ENCODE measurements at places on chromosomes 3 and 15.
A peak's percentile ranks its signal among the peaks of the same experiment; 100 is the strongest.

DNA sequence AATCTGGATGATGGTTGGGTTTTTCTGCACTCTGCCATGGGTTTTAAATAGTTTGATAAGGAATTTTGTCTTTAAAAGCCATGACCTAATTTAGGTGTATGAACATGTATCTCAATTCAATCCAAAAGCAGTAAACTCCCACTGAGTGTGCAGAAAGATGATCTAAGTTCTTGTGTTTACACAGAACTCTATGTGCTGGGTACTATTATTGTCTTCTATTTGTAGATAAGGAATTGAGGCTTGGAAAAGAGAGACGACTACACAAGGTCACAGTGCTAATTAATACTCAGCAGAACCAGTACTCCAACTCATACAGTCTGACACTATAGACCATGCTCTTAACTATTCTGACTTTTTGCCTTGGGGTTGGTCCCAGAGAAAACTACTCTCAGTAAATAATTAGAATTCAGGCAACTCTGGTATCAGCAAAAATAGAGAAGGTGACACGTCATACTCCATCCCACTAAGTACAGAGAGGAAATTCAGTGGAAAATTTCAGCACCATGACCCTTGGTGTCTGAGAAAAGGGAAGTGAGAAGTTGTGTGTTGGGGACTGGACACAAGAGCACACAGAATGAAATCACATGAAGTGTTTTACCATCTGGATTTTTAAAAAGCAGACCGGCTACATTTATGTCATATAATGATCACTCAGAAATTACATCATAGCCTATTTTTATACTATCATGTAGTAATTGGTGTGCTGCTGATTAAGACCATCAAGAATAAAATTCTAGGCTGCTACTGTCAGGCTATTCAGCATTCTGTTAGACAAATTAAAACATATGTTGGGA is 18.3 kb upstream of the MYH15 start:
- H3K4me3 ChIP-seq, result no peak overlapping the region
- H3K27me3 ChIP-seq, result no peaks in the 10 kb centered on the region
- no peak overlapping the region for H3K27ac ChIP-seq
- H3K4me1 ChIP-seq, result no peaks in the 10 kb centered on the region

DNA sequence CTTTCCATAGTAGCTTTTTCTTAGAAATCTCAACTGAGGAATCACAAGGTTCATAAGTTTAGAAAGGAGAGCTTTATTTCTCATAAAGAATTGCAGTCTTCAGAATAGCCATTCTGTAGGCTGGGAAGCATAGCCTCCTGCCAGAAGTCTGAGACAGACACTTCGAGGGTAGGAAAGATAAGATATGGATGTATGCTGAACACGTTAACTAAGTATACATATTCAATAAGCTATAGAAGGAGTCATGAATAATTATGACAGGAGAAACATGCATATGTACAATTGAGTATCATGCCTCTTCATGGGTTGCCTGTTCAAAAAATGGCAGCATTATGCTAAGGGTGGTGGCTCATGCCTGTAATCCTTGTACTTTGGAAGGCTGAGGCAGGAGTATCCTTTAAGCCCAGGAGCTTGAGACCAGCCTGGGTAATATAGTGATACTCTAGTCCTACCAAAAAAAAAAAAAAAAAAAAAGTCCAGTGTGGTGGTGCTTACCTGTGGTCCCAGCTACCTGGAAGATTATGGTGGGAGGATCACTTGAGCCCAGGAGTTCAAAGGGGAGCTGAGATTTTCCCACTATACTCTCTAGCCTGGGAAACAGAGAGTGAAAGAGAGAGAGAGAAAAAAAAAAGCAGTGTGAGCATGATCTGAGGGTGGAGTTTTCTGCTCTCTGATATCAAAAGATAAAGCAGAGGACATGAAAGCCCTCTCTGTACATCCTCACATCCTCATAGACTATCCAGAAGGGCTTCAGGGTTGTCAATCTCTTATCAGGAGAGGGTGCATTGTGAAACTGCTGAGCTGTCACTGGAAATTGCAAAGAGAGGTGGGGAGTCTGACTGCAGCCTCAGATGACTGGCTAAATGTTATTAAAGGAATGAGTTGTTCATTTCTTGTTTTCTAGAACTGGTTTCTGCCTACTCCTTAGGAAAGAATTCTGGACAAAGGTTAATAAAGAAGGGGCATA is 23.6 kb upstream of the CADPS start:
- H3K4me1 ChIP-seq, result no peaks in the 10 kb centered on the region
- DNase-seq, result no peak
- H3K36me3 ChIP-seq, result no peaks in the 10 kb centered on the region
- H3K27ac ChIP-seq, result no peak overlapping the region
- no peak overlapping the region for H3K4me3 ChIP-seq

DNA sequence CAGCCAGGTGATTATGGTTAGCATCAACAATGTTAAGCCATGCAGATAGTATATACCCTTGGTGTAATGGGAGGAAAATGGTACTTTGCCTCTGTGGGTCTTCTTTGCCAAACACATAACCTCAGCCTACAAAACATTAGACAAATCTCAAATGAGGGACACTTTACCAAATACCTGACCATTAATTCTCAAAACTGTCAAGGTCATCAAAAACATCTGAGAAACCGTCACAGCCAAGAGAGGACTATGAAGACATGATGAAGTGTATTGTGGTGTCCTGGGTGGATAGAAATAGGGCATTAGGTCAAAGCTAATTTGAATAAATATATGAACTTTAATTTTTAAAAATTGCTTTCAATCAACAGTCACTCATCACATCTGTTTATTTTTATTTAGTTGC is 1036.1 kb downstream of the AGBL1 start:
- no peaks in the 10 kb centered on the region for H3K4me1 ChIP-seq
- H3K27ac ChIP-seq, result no peak overlapping the region
- H3K36me3 ChIP-seq, result no peaks in the 10 kb centered on the region
- H3K4me3 ChIP-seq, result no peak overlapping the region
- H3K27me3 ChIP-seq, result no peaks in the 10 kb centered on the region

DNA sequence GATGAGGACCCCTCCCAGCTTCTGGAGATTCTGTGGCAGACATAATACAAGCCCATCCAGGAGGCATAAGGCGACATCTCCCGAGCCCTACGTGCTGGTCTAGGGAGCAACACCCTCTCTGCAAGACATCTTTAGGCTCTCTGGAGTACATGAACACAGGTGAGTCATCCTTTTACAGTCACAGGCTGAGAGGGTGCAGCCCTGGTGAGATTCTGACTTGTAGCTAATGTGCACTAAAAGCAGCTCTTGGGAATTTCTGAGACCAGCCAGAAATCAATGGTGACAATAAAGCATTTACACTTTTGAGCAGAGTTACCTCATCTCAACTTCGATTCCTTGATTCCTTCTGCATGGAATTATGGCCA is 131.1 kb downstream of the XXYLT1 start:
- no peaks in the 10 kb centered on the region for H3K36me3 ChIP-seq
- no peaks in the 10 kb centered on the region for H3K27me3 ChIP-seq

DNA sequence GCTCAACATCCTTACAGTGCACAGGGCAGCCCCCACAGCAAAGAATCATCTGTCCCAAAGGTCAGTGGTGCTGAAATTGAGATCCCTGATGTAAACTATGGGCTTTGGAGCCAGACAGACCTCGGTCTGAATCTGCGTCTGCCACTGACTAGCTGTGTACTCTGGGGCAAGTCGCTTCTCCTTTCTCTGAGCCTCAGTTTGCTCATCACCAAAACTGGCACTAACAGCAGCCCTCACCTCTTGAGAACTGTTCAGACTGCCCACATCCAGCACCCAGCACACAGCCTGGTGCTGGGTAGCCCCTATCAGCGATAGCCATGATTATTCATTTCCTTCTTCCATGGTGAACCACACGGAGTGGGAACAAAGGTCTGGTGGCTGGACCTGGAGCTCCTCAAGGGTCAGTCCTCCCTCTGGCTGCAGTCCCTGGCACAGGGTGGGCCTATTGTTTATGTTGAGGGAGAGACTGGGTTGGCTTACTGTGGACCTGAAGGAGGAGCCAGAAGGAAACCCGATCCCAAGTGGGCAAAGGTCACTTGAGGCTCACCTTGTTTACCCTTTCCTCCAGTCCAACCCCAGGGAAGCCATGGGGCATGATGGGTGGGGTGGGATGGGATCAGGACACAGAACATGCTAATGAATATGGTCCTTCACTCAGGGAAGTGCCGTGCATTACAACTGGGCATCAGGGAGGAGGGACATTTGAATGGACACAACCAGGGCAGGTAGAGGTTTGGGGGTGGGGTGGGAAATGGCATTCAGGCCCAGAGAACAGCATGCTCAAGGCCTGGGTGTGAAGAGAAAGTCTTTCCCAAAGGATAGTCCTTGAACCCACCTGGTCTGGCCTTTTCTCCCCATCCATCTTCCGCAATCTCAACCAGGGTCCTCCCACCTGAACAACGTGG is 1.6 kb upstream of the PRKCD start:
- peaks cover 9% of the 10 kb centered on the region for H3K27me3 ChIP-seq

DNA sequence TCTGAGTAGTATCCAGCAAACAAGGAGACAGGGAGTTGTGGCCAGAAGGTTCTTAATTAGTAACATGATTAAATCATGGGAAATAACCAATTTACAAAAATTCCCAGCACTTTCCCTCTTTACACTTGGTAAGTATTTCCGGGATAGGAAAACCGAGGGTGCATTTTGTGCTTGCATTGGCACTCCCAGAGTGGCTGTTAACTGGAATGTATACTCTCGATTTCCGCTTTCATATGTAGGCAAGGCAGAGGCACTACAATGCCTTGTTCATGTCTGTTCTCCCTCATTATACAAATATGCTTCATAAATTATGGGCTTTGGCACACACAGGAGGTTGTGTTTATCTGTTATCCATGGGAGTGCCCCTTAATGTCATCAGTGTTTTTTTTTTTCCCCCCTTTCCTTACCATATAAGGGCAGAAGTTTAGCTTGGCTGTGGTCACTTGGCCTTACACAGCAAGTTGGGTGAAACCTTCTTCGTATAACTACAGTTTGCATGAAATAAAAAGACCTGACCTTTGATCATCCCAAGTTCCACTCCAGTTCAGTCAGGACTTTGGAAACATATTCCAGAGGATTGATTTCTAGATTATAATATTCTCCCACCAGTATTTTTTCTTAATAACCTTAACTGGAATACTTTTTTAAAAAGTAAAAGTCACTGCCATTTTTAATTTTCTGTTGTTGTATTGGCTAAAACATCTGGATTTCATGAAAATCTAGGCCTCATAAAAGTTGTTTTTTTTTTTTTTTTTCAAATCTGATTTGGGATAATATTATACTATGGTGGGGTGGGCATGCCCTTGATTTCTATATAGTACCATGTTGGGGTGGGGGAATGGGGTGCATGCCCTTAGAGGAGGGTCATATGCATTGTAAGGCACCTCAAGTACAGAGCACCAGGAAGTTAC is 8.9 kb downstream of the TPM1 start:
- H3K4me3 ChIP-seq, result peak overlapping the region; percentile 6
- H3K27me3 ChIP-seq, result no peaks in the 10 kb centered on the region
- H3K4me1 ChIP-seq, result peaks cover 74% of the 10 kb centered on the region

- no peak for DNase-seq
- H3K4me3 ChIP-seq, result no peak overlapping the region
- no peaks in the 10 kb centered on the region for H3K36me3 ChIP-seq
- peaks cover 11% of the 10 kb centered on the region for H3K4me1 ChIP-seq
Observed at GRCh38 chr3:58522759-58523425, 14.1 kb downstream of the ACOX2 start.

DNA sequence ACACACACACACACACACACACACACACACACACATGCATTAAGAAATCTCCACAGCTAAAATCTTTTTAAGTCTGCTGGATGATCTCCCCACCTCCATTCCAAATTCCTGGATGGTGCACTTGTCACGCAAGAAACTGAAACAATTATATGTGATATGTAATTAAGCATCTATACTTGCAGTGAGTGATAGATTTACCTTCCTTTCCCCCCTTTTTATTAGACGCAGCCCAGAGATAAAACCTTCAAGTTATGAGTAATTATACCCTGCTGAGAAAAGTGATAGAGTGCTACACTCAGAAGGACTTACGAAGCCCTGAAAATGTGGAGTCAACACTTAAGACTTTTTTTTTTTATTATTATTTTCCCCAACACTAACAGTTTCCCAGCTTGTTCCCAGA is 255.2 kb downstream of the LSAMP start:
- no peak overlapping the region for H3K4me3 ChIP-seq
- H3K4me1 ChIP-seq, result peaks cover 3% of the 10 kb centered on the region
- H3K36me3 ChIP-seq, result no peaks in the 10 kb centered on the region
- no peak overlapping the region for H3K27ac ChIP-seq

- no peaks in the 10 kb centered on the region for H3K36me3 ChIP-seq
- no peak overlapping the region for H3K27ac ChIP-seq
- H3K4me3 ChIP-seq, result no peak overlapping the region
- H3K4me1 ChIP-seq, result no peaks in the 10 kb centered on the region
- no peaks in the 10 kb centered on the region for H3K27me3 ChIP-seq
Observed at GRCh38 chr3:109994853-109995252, 657.5 kb upstream of the DPPA4 start.

DNA sequence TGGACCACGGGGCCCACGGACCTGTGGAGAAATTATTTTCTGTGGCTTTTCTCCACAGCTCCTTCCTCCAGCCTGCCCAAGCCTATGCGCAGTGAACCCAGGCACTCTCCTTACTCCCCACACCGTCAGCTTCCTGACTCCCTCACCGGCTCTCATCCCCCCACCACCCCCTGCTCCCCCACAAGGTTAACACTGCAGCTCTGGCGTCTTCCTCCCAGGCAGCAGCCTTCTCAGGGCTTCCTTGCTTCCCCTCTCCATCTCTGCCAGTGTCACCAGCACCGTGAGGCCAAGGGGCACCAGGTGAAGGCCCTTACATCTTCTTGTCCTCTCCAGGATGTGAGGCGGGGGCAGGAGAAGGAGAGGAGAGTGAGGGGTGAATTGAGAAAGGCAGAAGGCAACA is 168.3 kb upstream of the TLE3 start:
- no peak for DNase-seq
- H3K27me3 ChIP-seq, result peaks cover 14% of the 10 kb centered on the region
- H3K4me3 ChIP-seq, result no peak overlapping the region
- no peaks in the 10 kb centered on the region for H3K36me3 ChIP-seq

GRCh38 chr3:147669077-147669476 is 259.9 kb downstream of the ZIC1 start:
- no peaks in the 10 kb centered on the region for H3K27me3 ChIP-seq
- no peak overlapping the region for H3K27ac ChIP-seq
- no peak overlapping the region for H3K4me3 ChIP-seq
- no peak for DNase-seq

GRCh38 chr3:24519368-24520100 is 24.9 kb upstream of the THRB start:
- H3K4me3 ChIP-seq, result no peak overlapping the region
- DNase-seq, result no peak
- no peaks in the 10 kb centered on the region for H3K36me3 ChIP-seq
- H3K4me1 ChIP-seq, result no peaks in the 10 kb centered on the region
- no peak overlapping the region for H3K27ac ChIP-seq
- H3K27me3 ChIP-seq, result peaks cover 23% of the 10 kb centered on the region

GRCh38 chr3:29347412-29347811 is 66.5 kb downstream of the RBMS3 start:
- H3K4me3 ChIP-seq, result no peak overlapping the region
- H3K4me1 ChIP-seq, result peaks cover 3% of the 10 kb centered on the region
- no peak for DNase-seq
- no peaks in the 10 kb centered on the region for H3K36me3 ChIP-seq
- no peak overlapping the region for H3K27ac ChIP-seq

- H3K27me3 ChIP-seq, result no peaks in the 10 kb centered on the region
- no peak overlapping the region for H3K27ac ChIP-seq
- no peak for DNase-seq
- H3K4me3 ChIP-seq, result no peak overlapping the region
Observed at GRCh38 chr3:141306922-141307321, 61.4 kb upstream of the ZBTB38 start.

- no peaks in the 10 kb centered on the region for H3K4me1 ChIP-seq
- DNase-seq, result no peak
- no peak overlapping the region for H3K4me3 ChIP-seq
- H3K27me3 ChIP-seq, result no peaks in the 10 kb centered on the region
- H3K27ac ChIP-seq, result no peak overlapping the region
Observed at GRCh38 chr3:20100151-20100550, 59.9 kb downstream of the KAT2B start.

Measured in astrocyte (in vitro differentiated cells and primary cell).